ENCODE measurements at places on chromosomes 11 and 22. TPM values are rescaled to one million over a fixed set of nuclear protein-coding genes. Genes with fewer than 3 reads are reported as not detected.

DNA sequence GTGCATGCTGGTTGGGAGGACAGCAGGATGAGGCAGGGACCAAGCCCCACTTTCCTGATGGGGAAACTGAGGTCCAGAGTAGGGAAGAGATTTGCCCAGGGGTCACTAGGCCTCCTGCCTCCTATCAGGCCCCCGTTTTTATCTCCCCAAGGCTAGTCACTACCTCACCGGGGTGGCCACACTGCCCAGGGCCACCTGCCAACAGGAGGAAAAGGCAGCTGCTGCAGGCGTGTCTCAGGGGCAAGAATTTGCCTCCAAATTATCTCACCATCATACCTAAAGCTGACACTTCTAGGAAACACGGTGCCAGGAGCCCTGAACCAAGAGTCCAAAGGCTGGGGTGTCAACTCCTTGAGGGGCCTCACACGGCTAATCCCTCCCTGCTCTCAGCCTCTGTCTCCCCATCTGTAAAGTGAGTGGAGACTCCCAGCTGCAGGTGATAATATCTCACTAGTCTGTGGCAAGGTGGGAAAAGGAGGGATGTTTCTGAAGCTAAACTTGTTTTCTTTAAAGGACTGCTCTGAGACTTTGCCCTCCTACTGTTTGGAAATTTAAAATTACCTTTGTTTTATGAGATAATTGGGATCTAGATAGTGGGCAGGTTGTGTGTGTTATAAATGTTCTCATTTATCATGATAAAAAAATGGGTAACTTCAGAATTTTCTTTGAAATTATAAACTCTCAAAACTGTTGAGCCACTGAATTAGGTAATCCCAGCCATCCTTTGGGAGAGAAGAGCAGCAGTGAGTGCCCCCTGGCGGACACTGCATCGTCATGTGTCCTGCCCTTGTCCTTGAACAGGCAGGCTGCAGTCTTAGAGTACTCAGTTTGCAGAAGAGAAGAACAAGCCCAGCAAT lies 60.0 kb downstream of the MYO7A start:
- H3K4me3 ChIP-seq = no peak overlapping the region
- H3K36me3 ChIP-seq = no peaks in the 10 kb centered on the region
- no peak overlapping the region for H3K27ac ChIP-seq
- peak; percentile 80 for DNase-seq

DNA sequence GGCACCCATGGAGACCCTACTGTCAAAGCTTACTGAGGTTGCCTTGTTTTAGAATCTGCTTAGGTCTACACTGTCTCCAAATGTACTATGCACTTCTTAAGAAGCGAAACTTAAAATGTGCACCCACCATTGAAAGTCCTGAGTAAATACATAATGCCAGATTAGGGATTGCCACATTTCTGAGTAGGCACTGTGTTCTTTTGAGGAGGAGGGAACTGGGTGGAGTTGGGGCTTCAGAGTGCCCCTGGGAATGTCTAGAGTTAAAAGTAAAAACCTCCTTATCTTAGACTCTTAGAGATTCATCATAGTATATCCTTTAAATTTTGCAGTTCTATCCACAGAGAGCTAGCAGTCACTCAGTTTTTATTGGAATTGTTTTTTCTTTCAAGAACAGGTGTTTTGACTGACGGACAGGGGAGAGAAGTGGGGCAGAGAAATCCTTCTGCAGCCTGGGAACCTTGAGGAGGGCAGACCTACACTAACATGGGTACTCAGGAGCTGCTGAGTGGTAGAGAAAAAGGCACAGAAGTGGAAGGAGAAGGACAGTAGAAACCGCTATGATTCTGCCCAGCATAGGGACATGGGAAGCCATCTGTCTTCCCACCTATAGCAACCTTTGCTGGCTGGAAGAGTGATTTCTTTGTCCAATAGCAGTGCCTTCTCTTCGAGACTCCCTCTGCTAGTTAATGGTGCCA lies 33.4 kb upstream of the MICAL2 start:
- no peak overlapping the region for H3K4me3 ChIP-seq
- no peaks in the 10 kb centered on the region for H3K27me3 ChIP-seq
- no peak for DNase-seq
- H3K36me3 ChIP-seq = no peaks in the 10 kb centered on the region
- H3K27ac ChIP-seq = peak overlapping the region; percentile 78

The ALDH3B2 gene
- total RNA-seq = 0.32 TPM

GRCh38 chr22:45504373-45505341 lies 2.0 kb downstream of the FBLN1 start:
- H3K27me3 ChIP-seq = peaks cover 11% of the 10 kb centered on the region
- no peaks in the 10 kb centered on the region for H3K4me1 ChIP-seq
- no peaks in the 10 kb centered on the region for H3K36me3 ChIP-seq
- peak overlapping the region; percentile 70 for H3K4me3 ChIP-seq
- DNase-seq = no peak
- H3K27ac ChIP-seq = peak overlapping the region; percentile 79

- no peak overlapping the region for H3K27ac ChIP-seq
- no peak overlapping the region for H3K4me3 ChIP-seq
- H3K4me1 ChIP-seq = no peaks in the 10 kb centered on the region
- H3K36me3 ChIP-seq = no peaks in the 10 kb centered on the region
- H3K27me3 ChIP-seq = no peaks in the 10 kb centered on the region
Measured at GRCh38 chr11:40061221-40061620, 1398.2 kb downstream of the LRRC4C start.

The ANKK1 gene
- total RNA-seq = 3.4 TPM

The DGAT2 gene
- total RNA-seq = 134 TPM

The C11orf16 gene
- not detected for total RNA-seq

The MAPK8IP2 gene
- total RNA-seq = 2.2 TPM

- peak overlapping the region; percentile 89 for H3K27ac ChIP-seq
- peak overlapping the region; percentile 96 for H3K4me3 ChIP-seq
- no peaks in the 10 kb centered on the region for H3K27me3 ChIP-seq
- H3K4me1 ChIP-seq = peaks cover 6% of the 10 kb centered on the region
- DNase-seq = no peak
Measured at GRCh38 chr11:64809781-64810241, 540 bp downstream of the MEN1 start.

- H3K4me3 ChIP-seq = no peak overlapping the region
- H3K27me3 ChIP-seq = no peaks in the 10 kb centered on the region
- H3K36me3 ChIP-seq = no peaks in the 10 kb centered on the region
- no peak for DNase-seq
- no peak overlapping the region for H3K27ac ChIP-seq
Measured at GRCh38 chr11:124788521-124788920, 11.7 kb downstream of the MSANTD2 start.

GRCh38 chr22:46580940-46581537 lies 39.1 kb upstream of the GRAMD4 start:
- no peaks in the 10 kb centered on the region for H3K27me3 ChIP-seq
- H3K4me3 ChIP-seq = no peak overlapping the region
- H3K27ac ChIP-seq = no peak overlapping the region
- peaks cover 12% of the 10 kb centered on the region for H3K4me1 ChIP-seq
- DNase-seq = no peak

- no peak overlapping the region for H3K27ac ChIP-seq
- no peak for DNase-seq
- H3K27me3 ChIP-seq = no peaks in the 10 kb centered on the region
- H3K36me3 ChIP-seq = no peaks in the 10 kb centered on the region
- no peak overlapping the region for H3K4me3 ChIP-seq
Measured at GRCh38 chr11:94536386-94536785, 7.3 kb upstream of the FUT4 start.

DNA sequence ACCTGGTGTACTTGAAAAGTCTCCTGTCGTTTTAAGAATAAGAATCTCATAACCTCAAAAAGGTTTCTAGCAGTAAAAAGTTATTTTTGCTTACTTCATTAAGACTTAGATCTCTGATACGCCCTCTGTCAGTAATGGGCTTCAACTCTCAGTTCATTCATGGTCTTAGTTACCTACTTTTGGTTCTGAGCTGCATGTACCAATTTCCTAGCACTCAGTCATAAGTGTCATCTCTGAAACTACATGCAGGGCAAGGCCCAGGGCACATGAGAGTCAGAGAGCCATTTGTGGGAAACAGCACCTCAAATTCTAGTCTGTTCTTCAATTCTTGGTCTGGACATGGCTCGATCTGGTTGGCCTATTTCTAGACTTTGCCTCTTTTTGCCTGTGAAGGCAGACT lies 838.4 kb downstream of the FAM181B start:
- no peaks in the 10 kb centered on the region for H3K4me1 ChIP-seq
- H3K4me3 ChIP-seq = no peak overlapping the region
- no peak overlapping the region for H3K27ac ChIP-seq
- H3K27me3 ChIP-seq = no peaks in the 10 kb centered on the region

DNA sequence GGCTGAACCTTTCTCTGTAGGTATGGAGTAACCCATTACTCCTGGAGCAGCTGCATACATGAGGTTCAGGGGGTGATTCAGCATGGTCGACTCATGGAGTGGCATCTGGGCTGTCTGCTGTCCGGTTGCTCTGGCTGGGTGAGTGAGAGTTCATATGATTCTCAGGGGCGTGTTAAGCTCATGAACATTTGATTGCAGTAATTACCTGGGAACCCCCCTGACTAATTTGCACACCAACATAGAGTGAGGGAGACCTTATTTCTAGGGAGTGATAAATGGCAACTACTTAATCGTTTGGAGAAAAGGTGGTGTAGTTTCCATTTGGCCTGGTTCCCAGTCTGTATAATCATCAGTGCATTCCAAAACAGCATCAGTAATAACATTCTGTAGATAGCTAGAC lies 661.9 kb downstream of the ETS1 start:
- H3K27ac ChIP-seq = no peak overlapping the region
- H3K27me3 ChIP-seq = no peaks in the 10 kb centered on the region
- no peaks in the 10 kb centered on the region for H3K4me1 ChIP-seq
- no peaks in the 10 kb centered on the region for H3K36me3 ChIP-seq
- DNase-seq = no peak
- H3K4me3 ChIP-seq = no peak overlapping the region

The APOA5 gene
- total RNA-seq = not detected

DNA sequence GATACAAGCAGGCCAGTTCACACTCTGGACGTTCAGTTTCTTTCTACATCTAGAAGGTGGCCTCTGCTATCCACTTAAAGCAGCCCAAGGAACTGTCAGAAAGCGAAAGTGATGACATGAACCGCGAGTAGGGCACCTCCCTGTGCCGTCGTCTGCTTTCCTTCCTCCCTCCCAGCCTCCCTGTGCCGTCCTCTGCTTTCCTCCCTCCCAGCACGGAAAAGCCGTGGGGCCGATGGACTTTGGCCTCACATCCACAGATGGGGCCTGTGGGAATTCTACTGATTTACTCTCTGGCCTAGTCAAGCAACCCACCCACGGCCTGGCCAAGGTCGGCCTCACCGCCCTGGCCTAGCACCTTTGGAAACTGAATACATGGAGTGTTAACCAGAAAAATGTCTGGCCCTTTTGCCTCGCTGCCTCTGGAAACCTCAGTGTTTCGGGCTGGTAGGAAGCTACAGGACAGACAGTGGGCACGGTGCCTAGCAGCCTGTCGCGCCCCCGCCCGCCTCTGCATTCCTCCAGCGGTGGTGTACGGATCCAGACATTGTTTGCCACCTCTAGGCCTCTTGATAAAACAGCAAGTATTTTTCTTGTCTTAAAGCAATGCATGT lies 14.2 kb downstream of the PEX26 start:
- no peaks in the 10 kb centered on the region for H3K4me1 ChIP-seq
- H3K36me3 ChIP-seq = no peaks in the 10 kb centered on the region
- H3K27ac ChIP-seq = peak overlapping the region; percentile 91
- H3K27me3 ChIP-seq = no peaks in the 10 kb centered on the region

GRCh38 chr22:35719212-35719875 lies 1.7 kb downstream of the APOL5 start:
- H3K4me3 ChIP-seq = no peak overlapping the region
- no peak overlapping the region for H3K27ac ChIP-seq
- no peaks in the 10 kb centered on the region for H3K4me1 ChIP-seq
- H3K27me3 ChIP-seq = no peaks in the 10 kb centered on the region
- no peak for DNase-seq
- no peaks in the 10 kb centered on the region for H3K36me3 ChIP-seq

DNA sequence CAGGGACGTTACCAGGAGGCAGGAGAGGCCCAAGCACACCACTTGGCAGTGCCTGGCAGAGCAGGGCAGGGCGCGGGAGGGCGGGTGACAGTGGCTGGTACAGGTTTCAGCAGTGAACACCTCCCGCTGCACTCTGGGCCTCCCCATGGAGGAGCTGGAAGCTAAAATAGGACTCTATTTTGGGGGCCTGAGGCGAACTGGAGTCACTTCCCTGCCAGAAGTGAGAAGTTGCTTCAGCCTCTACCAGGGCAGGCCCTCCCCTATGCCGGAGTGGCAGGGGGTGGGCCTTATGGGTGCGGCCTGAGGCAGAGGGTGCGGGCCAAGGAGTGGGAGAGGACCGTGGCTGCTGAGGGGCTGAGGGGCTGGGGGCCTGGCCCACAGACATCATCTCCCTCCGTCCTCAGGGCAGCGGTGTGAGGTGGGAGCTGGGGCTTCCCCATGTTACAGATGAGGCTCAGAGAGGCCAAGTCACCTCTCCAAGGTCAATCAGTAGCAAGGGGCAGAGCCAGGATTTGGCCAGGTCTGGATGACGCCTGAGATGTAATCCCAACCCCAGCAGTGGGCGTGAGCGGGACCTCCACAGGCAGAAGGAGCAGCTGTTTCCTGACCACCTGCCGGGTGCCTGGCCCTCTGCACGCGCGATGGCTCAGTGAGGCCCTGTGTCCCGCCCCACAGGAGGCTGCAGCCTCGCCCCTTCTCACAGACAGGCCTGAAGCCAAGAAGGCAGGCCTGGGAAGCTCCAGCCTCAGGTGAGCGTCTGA lies 39.3 kb downstream of the KCNJ4 start:
- no peaks in the 10 kb centered on the region for H3K27me3 ChIP-seq
- no peaks in the 10 kb centered on the region for H3K36me3 ChIP-seq
- peak; percentile 41 for DNase-seq
- no peak overlapping the region for H3K4me3 ChIP-seq
- H3K27ac ChIP-seq = no peak overlapping the region
- H3K4me1 ChIP-seq = peaks cover 6% of the 10 kb centered on the region

GRCh38 chr11:72951888-72952287 lies 137.7 kb downstream of the ATG16L2 start:
- H3K27me3 ChIP-seq = no peaks in the 10 kb centered on the region
- H3K4me1 ChIP-seq = no peaks in the 10 kb centered on the region
- no peak overlapping the region for H3K27ac ChIP-seq
- H3K4me3 ChIP-seq = no peak overlapping the region
- no peak for DNase-seq
- no peaks in the 10 kb centered on the region for H3K36me3 ChIP-seq

The CYTH4 gene
- 6.9 TPM for total RNA-seq

The GAS2 gene
- total RNA-seq = 0.96 TPM

GRCh38 chr11:103878646-103879045 lies 157.8 kb upstream of the DDI1 start:
- H3K4me3 ChIP-seq = no peak overlapping the region
- H3K27ac ChIP-seq = no peak overlapping the region
- H3K36me3 ChIP-seq = no peaks in the 10 kb centered on the region
- H3K27me3 ChIP-seq = no peaks in the 10 kb centered on the region
- H3K4me1 ChIP-seq = no peaks in the 10 kb centered on the region
- DNase-seq = no peak

Measured in breast epithelium (tissue), 4 donors.